ENCODE measurements at places on chromosomes 16 and 17. TPM values are rescaled to one million over a fixed set of nuclear protein-coding genes. Genes with fewer than 3 reads are reported as not detected.

The MCRIP1 gene
- 49.6 TPM for total RNA-seq

DNA sequence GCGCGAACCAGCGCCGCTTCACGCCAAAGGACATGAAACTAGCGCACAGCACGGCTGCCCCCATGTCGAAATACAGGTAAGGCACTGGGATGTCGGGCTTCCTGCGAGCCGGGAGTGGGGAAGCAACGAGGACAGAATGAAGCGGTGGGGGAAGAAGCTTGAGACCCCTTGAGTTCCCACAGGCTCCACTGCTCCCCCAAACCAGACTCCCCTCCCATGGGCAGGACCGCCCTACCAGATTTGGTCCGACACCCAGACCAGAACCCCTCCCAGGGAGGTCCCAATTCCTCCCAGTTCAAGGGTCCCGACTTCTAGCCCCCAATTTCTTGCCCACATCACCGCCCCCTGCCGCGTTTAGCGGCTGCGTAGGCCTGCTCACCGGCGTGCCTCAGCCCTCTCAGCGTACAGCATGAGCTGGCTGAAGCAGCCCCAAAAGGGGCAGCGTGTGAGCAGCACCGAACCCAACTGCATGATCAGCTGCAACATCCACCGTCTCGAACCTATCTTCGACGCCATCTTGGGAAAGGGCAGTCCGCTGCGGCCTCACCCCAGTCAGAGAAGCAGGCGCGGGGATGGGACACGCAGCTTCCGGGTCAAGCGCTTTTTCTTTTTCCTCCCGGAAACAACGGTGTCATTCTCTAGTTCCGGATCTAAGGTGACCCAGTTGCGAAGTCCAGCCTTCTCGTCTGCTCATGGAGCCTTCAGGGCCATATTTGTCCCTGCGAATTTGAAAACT, at the start of gene TMEM101:
TSS of gene TMEM101 (minus strand) at position 527 of the 736 bp plus-strand sequence. CDS start at position 516, 11 bp downstream.
- peak; percentile 67 for DNase-seq

The RNF43 gene
- 0.28 TPM for total RNA-seq

DNA sequence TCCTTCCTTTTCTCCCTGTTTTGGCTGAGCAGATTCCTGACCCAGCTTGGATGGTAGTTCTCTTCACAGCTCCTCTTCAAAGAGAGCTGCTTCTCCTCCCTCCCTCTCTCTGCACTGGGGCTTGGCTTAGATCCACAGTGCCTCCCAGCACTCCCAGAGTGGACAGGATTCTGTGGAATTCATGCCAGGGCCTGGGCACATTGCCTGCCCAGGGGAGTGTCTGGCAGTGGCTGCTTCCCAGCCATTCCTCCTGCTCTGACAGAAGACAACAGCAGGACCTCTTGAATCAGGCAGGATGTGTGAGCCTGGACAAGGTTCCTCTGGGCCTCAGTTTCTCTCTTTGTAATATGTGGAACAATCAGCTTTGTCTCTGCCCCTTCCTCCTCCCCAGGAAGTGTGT, 4.5 kb upstream of the MMP28 start:
- no peak for DNase-seq

- DNase-seq = no peak
These were observed 84.6 kb upstream of the PMFBP1 start for GRCh38 chr16:72256398-72257066.

DNA sequence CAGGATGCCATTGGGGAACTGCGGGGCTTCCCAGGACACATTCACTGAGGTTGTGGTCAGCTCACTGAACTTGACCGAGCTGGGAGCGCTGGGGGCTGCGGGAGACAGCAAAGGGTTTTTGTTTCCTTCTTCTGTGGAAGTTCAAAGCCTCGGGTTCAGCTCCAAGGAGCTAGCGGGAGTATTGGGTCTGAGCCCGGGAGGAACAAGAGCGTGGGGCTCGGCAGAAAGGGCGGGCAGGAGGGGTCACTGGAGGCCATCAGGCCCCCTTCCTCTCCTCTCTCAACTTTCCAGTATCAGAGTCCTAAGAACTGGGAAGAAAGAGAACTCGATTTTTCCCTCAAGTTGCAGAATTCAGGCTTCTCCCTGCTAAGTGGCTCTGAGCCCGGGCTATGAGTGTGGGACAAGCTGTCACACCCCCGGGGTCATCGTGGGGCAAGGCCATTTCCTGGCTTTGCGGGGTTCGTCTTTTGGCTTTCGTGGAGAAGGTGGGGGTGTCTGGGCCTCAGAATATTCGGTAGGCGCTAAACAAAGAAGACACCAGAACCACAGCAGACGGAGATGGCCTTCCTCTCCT, 53.6 kb upstream of the CDC42EP4 start:
- DNase-seq = no peak

GRCh38 chr17:4506892-4507291, 8.2 kb downstream of the SPNS2 start:
- DNase-seq = no peak

- no peak for DNase-seq
These were observed 16.3 kb downstream of the PIK3R5 start for GRCh38 chr17:8949061-8949661.

GRCh38 chr17:34024806-34025551, 230.1 kb upstream of the CCL2 start:
- DNase-seq = no peak

- no peak for DNase-seq
These were observed 16.4 kb downstream of the ITGAL start for GRCh38 chr16:30488764-30489605.

DNA sequence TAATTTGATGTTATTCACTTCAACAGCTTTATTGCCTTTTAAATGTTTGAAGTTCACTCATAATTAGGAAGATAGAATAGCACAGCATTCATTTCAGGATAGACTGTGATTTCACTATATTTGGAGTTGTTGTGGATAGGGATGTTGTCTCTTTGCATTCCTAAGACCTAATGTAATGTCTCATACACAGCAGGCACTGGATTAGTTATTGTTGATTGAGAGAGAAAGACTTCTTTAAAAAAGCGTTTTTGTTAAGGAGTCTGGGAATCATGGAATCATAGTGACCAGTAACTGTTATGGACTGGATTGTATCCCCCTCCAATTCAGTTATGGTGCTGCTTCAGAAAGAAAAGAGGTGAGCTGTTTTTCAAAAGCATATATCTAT, 122.0 kb downstream of the USP22 start:
- no peak for DNase-seq

DNA sequence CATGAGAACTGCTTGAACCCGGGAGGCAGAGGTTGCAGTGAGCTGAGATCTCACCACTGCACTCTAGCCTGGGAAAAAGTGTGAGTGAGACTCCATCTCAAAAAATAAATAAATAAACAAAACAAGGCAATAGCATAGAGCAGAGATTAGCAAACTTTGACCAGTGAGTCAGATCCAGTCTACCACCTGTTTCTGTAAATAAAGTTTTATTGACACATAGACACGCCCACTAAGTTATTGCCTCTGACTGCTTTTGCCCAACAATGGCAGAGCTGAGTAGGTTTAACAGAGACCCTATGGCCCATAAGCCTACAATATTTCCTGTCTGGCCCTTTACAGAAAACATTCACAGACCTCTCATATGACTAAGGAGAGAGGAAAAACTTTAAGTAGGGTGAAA, 44.3 kb downstream of the XYLT1 start:
- DNase-seq = no peak

The TPSAB1 gene
- total RNA-seq = 27.1 TPM

DNA sequence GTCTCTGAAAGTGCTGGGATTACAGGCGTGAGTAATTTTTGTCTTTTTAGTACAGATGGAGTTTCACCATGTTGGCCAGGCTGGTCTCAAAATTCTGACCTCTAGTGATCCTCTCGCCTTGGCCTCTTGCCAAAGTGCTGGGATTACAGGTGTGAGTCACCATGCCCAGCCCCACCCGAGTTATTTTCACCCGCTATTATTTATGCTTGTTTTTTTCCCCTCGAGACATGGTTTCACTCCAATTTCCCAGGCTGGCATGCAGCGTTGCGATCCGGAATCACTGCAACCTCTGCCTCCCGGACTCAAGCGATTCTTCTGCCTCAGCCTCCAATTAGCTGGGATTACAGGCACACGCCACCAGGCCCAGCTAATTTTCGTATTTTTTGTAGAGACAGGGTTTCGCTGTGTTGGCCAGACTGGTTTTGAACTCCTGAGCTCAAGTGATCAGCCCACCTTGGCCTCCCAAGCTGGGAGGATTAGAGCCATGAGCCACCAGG, 9.2 kb downstream of the RPL23 start:
- peak; percentile 50 for DNase-seq

The ARL5C gene
- not detected for total RNA-seq

GRCh38 chr17:64028874-64029464, 8.5 kb upstream of the ICAM2 start:
- peak; percentile 74 for DNase-seq

GRCh38 chr17:82151106-82151957, 53.3 kb upstream of the FASN start:
- no peak for DNase-seq

The PSMB3 gene
- total RNA-seq = 145 TPM

GRCh38 chr16:56737539-56737938, 7.6 kb downstream of the NUP93 start:
- DNase-seq = no peak

- no peak for DNase-seq
These were observed 38.7 kb downstream of the NLRC5 start for GRCh38 chr16:57028086-57028485.

- no peak for DNase-seq
These were observed 72.8 kb downstream of the GOSR1 start for GRCh38 chr17:30549864-30550511.

The ZNF286A gene
- total RNA-seq = 28.9 TPM

The TEX19 gene
- not detected for total RNA-seq

- no peak for DNase-seq
These were observed 148.2 kb upstream of the GOT2 start for GRCh38 chr16:58882292-58882691.

DNA sequence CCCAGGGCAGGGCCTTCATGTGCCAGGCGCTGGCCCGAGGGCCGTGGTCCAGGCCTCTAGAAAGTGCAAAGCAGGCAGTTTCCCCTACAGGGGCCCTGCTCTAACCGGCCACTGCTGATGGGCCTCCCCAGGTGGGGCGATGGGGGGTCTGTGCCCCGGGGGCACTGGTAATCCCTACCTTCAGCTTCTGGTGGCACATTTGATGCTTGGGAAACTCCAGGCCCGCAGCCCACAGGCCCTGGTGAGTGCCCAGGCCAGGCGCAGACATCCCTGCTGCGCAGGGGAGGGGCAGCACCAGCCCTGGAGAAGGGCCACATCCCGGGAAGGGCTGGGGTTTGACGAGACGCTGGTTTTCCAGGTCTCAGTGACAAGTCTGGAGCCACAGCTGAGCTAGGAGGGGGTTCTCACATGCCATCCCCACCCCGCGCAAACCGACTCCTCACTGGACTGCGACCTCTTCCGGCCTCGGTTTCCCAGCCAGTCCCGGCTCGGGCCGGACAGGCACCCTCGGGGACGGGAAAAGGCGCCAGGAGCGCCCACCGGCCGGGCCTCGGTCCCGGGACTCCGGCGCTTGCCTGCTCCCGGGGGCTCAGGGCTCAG, 1.6 kb downstream of the DOC2B start:
- DNase-seq = no peak

- no peak for DNase-seq
These were observed 166.4 kb downstream of the MAF start for GRCh38 chr16:79434092-79434491.

DNA sequence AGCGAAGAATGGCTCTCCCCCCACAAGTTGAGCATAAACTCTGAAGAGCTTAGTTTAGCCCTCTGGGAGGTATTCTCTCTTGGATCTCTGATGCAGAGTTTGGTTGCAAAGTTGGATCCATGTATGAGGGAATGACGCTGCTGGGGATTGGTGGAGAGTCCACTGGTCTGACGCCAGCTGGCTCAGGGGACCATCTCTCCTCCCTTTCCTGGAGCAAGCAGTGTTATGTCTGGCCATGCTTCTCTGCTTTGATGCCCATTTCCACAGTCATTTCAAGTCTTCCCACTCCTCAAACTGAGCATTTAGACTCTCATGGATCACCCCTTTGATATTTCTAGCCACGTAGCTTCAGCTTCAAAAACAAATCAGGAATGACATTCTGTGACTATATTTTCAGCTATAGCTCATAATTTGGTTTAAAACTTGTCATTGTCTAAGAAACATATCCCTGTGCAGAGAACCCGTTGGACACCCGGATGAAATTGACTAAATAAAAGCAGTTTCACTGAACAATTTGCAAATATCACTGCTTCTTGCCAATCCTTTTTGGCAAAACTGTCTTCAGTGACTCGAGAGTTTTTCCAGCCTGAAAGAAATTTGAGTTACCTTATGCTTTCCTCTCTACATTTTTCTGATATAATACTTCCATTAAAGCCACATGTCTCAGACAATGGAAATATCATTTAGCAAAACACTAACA, 193.4 kb upstream of the CDH11 start:
- no peak for DNase-seq

The NGFR gene
- total RNA-seq = 44.6 TPM

GRCh38 chr17:82944990-82945389, 105.2 kb upstream of the ZNF750 start:
- DNase-seq = no peak

- DNase-seq = no peak
These were observed 1.1 kb downstream of the C1QTNF1 start for GRCh38 chr17:79024901-79025737.

DNA sequence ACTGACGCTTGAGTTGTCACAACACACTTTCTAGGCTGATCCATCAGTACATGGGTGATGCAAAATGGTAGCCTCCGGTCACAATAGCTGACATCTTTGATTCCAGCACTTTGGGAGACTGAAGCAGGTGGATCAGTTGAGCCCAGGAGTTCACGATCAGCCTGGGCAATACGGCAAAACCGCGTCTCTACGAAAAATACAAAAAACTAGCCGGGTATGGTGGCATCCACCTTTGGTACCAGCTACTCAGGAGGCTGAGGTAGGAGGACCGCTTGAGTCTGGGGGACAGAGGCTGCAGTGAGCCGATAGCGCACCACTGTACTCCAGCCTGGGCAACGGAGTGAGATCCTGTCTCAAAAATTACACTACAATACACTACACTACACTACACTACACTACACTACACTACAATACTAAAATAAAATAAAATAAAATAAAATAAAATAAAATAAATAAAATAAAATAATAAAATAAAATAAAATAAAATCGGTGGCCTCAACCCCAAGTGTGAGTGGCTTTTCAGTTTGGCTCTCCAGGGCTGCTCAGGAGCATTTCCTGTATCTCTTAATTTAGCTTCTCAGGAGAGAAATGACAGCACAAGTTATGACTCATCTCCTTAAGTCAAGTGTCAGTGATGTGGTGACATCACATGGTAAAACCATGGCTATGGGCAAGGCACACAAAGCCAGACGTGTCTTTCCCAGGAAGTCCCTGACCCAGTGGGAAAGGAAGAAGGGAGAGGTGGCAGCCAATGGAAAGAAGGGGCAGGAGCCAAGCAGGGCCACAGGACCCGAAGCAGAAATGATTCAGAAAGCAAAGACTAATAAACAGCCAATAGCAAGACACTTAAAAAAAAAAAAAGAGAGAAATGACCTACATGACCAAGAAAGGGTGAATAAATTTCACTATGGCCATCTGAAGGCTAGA, 75.3 kb upstream of the TBC1D3K start:
- no peak for DNase-seq
